Prostate gland (tissue), 2 donors: ENCODE measurements at places on chromosomes 4 and X.

- DNase-seq = peak; percentile 81
Measured at GRCh38 chr4:189143263-189143952, 797.3 kb upstream of the FRG1 start.

- no peak for DNase-seq
Measured at GRCh38 chr4:55346851-55347255, 811 bp downstream of the SRD5A3 start.

- no peak for DNase-seq
Measured at GRCh38 chr4:105304085-105304484, 157.4 kb downstream of the TET2 start.

GRCh38 chr4:139851639-139852038, 186.0 kb downstream of the MGST2 start:
- DNase-seq = no peak

GRCh38 chr4:138327338-138327737, 85.2 kb upstream of the SLC7A11 start:
- DNase-seq = no peak

- no peak for DNase-seq
Measured at GRCh38 chr4:140046543-140046942, 107.4 kb downstream of the MAML3 start.

- no peak for DNase-seq
Measured at GRCh38 chr4:92634882-92635281, 331.1 kb downstream of the GRID2 start.

DNA sequence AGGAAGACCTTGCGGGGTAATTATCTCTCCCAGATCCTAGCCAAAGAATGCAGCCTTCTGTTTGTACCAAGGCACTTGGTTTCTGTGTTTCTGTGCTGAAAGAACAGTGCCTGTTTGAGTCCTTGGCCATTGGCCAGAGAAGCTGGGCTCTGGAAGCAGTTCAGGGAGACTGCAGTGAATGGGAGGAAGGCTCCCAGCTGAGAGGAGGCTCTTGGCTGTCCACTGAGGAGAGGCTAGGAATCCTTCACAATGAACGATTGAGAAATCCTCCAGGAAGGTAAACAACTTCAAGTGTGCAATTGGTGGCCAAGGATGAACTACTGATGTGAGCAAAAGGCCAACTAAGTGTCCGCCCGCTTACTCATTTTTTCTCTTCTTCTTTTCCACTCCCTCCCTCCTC, 61.3 kb downstream of the HS3ST1 start:
- peak; percentile 51 for DNase-seq

GRCh38 chr4:1776521-1777161, 16.5 kb upstream of the FGFR3 start:
- DNase-seq = no peak

- peak; percentile 10 for DNase-seq
Measured at GRCh38 chr4:92120810-92121498, 182.8 kb upstream of the GRID2 start.

DNA sequence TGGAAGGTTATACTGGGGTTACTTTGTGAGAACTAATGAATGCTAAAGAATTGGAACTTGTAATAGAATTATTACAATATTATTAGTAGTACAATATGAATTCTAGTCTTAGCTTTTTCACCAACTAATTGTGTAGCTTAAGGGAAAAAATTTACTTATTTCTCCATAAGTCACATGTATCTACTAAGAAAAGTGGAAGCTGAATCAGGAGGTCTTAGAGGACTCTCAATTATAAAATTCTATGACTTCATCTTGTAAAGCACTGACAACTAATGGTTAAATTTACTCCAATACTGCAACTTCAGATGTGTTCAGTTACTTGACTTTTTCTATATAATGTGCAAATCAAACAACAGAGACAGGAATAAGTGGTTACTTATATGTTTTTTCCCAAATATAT, 899 bp upstream of the TMPRSS11D start:
- DNase-seq = no peak

- DNase-seq = no peak
Measured at GRCh38 chr4:14375816-14376215, 626.5 kb upstream of the CPEB2 start.

DNA sequence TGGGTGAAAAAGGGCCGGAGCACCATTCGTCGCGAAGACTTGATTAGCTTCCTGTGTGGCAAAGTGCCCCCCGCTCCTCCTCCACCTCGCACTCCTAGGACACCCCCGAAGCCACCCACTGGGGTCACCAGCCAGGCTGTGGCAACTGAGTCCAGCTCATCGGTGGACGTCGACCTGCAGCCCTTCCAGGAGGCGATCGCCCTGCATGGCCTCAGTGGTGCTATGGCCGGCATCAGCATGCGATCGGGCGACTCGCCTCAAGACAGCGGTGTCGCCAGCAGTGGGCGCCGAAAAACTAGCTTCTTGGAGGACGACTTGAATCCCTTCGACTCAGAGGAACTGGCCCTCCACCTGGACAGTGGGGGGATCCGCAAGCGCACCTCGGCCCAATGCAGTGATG, 126.8 kb upstream of the CXorf66 start:
- DNase-seq = no peak

- no peak for DNase-seq
Measured at GRCh38 chr4:145735827-145736226, 55.9 kb downstream of the C4orf51 start.

- DNase-seq = no peak
Measured at GRCh38 chrX:39492497-39493162, 605.1 kb downstream of the BCOR start.

DNA sequence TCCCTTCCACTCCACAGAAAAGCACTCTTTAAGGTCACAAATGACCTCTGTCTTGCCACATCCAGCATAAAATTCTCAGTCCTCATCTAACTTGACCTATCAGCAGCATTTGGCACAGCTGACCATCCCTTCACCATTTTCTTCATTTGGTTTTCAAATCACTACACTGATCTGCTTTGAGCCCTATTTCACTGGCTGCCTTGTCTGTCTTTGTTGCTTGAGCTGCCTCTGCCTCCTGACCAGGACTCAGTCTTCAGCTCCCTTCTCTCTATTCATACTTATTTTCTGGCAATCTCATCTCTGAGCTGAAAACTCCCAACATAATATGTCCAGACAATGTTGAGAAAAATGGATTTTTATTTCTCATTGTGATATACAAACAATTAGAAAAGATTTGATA, 27.7 kb upstream of the PDE5A start:
- no peak for DNase-seq

DNA sequence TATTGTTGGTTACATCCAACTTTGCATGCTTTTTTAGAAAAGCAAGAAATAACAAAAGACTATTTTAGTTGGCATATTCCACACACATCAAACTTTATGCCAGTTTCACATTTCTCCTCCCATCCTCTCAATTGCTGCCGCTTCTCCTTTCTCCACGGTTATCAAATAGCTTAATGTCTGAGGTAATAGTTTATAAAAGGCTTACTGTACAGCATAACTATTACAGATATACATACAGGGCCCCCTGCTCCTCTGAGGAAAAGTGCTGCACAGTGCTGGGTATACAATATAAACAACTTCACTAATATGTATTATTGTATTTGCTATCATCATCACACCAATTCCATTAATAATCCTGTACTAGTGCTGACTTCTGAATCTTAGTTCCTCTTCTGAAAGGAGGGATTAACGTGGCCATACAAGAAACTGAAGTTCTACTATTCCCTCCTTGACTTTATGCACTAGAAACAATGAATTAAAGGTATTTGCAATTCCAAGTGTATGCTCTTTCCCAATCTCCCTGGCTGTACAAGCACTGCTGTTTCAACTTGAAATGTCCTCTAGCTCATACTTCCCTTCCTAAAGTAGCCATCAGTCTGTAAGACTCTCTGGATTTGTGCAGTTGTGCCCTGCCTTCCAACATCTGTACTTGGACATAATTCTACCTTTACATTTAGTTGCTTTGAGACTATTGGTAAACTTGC, 2.5 kb downstream of the CCNI start:
- no peak for DNase-seq

DNA sequence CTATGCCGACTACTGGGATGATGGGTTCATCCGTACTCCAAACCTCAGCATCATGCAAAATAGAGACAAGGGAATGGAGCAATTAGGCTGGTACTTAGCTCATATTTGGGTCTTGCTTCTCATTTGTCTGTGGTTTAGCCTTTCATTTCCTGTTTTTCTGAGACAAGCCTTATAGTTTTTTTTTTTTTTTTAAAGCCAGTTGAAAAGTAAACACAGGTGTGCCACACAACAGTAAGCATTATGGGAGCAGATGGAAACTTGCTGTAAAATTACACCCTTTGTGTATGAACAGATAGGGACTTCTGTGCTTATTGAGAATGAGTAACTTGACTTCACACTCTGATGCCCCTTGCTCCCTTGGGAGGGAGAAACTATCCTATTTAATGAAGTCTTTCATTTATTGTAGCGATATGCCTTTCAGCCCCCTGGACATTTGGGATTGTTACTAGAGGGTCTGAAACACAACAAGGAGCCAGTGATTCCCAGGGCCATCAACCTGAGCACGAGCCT, 13.7 kb downstream of the RASSF6 start:
- no peak for DNase-seq
